ENCODE measurements at places on chromosomes 3 and 15. TPM values are rescaled to one million over a fixed set of nuclear protein-coding genes. Genes with fewer than 3 reads are reported as not detected.

DNA sequence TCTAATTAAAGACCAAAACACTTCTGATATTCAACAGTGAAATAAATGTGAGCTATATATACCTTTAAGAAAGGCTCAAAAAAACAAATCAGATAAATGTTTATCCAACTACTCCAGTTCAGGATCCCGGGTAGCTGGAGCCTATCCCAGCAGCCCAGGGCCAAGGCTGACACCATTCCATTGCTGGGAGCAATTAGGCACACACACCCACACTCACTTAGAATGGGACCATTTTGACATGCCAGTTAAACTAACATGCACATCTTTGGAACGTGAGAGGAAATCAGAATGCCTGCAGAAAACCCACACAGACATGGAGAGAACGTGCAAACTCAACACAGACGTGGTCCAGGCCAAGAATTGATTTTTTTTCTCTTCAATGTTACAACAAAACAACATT is 30.0 kb upstream of the PLSCR4 start:
- ATAC-seq, result no peak

DNA sequence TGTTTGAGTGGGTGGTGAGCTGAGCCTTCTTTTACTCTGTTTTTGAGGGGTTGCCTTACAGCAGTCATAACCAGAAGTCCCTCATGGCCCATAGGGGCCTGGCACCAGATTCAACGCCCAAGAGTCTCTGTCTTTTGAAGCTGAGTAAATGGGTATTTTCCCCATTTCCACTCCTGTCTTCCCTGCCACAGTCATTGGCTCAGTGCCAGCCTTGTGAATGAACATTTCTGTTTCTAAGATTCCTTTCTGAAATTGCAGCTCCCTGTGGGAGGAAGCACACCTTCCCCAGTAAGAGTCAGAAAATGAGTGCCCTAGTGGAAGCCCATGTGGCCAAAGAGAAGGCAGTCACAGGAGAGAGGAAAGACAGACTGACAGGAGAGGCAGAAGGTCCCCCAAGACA is 43.7 kb upstream of the POLR2M start:
- no peak for ATAC-seq

- ATAC-seq, result peak; percentile 65
Observed at GRCh38 chr15:39358441-39359041, 222.3 kb upstream of the THBS1 start.

- no peak for ATAC-seq
Observed at GRCh38 chr3:193673845-193674244, 80.8 kb downstream of the OPA1 start.

DNA sequence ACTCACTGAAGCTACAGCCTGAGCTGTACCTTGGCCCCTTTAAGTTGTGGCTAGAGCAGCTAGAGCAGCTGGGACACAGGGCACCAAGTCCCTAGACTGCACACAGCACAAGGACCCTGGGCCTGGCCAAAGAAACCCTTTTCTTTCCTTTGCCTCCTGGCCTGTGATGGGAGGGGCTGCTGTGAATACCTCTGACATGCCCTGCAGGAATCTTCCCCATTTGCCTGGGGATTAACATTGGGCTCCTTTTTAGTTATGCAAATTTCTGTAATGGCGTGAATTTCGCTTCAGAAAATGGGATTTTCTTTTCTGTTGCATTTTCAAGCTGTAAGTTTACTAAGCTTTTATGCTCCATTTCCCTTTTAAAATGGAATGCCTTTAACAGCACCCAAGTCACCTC is 611.2 kb upstream of the ARPP21 start:
- ATAC-seq, result no peak

DNA sequence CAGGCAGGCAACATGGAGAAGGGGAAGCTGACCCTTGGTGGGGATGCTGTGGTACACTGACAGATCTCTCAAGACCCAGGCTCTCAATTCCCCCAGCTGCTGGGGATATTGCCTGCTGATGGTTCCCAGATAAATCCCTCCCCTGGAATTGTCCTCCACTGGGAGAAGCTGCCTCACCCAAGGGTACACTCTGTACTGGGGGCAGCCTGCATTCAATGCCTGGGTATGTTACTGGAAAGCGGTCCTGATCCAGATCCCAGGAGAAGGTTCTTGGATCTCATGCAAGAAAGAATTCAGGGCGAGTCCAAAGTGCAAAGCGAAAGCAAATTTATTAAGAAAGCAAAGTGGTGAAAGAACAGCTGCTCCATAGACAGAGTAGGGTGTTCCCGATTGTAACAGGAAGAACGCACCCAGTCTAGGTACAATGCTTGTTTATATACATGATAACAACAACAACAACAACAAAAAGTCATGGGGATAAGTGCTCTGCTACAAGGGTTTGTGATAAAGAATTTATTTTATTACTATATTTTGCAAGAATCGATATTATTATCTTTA is 591.5 kb upstream of the ADAMTS9 start:
- no peak for ATAC-seq

DNA sequence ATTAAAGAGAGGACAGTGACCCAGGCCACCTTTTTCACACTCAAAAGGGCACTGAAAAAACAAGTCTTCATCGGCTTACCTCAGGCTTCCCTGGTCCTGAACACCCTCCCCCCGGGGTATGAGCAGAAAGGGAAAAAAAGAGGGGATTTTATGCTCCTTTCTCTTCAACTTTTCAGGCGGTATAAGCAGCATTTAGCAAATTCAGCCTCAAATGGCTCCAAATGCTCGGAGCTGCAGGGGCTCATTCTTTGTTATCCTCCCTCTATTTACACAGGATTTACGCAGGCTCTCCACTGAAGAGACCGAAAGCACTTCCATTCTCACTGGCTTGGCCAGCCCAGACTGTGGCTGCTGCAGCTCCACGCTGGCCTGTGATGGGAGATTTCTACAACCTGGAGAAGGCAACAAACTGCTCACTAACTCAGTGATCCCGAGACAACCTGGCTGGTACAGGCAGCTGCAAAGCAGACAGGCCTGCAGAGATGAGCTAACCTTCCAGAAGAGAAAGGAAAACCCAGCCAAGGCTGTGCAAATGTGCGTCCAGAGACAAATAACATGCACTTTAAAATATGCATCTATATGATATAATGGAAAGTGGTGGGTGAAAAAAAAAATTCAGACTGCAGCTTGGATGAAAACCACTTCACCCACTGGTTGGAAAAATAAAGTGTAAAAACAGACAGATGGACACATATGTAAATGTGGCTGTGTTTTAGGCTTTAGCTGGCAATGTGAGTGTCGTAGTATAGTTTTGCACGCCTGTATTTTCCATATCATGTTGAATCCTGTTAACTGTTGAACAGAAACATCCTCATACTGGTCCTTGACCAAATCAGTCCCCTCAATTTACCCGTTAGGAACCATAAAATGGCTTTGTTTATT is 54.2 kb downstream of the MEIS2 start:
- no peak for ATAC-seq

Gene ITGA11
- 5.0 TPM for total RNA-seq

Gene RUBCN
- total RNA-seq, result 99.6 TPM

Gene RCN2
- total RNA-seq, result 37.8 TPM

Gene STXBP5L
- total RNA-seq, result 0.15 TPM

Gene ATP13A5
- total RNA-seq, result not detected

Gene TTLL3
- total RNA-seq, result 24.2 TPM
